IPS-NIHi11 (cell line): ENCODE measurements at places on chromosomes 1 and 21.
A peak's percentile ranks its signal among the peaks of the same experiment; 100 is the strongest.

GRCh38 chr1:161962091-161962887 is 61.4 kb downstream of the OLFML2B start:
- DNase-seq: no peak

- no peak for DNase-seq
These were observed 127.3 kb upstream of the ADGRL4 start for GRCh38 chr1:79133774-79134364.

DNA sequence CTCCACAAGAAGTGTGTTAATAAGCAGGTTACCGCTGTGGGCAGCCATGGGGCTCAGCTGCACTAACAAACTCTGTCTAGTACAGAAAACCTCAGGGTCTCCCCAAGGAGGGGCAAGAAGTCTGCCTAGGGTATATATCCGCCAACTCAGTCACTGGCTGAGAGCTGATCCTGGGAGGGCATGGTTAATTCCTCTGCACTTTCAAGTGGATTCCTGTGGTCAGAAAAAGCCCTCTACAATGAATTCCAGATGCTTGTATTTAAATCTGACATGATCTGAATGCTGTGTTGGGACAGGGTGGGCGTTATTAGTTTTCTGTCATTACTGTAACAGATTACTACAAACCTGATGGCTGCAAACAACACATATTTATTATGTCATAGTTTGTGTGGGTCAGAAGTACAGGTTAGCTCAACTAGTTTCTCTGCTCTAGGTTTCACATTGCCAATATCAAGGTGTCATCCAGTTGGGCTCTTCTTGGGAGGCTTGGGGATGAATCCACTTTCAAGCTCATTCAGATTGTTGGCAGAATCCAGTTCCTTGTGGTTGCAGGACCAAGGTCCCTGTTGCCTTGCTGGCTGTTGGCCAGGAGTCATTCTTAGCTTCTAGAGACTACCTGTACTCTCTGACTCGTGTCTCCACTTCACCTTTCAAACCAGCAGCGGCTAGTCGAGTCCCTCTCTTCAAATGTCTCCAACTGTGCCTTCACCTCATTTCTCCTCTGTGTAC is 8.0 kb upstream of the SELE start:
- no peak for DNase-seq

GRCh38 chr1:29783508-29784275 is 547.4 kb downstream of the PTPRU start:
- no peak for DNase-seq

GRCh38 chr1:22428672-22429071 is 23.0 kb upstream of the ZBTB40 start:
- DNase-seq: peak; percentile 74

DNA sequence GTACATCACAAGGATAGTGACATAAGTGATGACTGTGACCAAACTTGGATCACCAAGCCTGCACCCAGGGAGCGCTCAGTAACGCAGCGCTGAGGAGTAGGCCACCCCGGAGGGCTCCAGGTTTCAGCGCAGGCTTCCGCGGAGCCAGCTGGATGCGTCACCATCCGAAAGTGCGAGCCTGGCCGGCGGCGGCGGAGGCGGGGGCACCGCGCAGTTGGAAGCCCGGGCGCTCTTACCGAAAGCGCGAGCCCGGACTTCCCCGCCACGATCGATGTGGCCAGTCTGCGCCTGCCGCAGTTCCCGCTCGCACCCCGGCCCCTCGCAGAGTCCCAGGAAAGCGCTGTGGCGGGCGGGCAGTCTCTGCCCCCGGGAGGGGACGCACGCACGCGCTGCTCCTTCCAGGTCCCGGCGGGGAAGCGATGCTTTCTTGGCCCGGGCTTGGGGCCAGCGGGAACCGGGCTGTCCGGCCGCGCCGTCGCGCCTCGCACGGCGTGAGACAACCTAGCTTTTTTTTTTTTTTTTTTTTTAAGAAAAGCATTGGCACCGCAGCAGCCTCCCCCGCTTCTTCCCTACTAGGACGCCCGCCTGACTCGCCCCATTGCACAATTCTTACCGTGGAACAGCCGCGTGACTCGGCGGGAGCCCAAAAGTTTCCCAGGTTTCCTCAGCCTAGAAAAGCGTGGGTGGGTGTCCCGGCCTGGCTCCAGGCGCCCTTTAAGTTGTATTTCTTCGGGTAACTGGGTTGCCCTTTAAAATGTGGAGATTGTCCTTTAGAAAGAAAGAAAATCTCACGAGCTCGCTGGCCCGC is 36.4 kb upstream of the JAK1 start:
- peak; percentile 86 for DNase-seq

DNA sequence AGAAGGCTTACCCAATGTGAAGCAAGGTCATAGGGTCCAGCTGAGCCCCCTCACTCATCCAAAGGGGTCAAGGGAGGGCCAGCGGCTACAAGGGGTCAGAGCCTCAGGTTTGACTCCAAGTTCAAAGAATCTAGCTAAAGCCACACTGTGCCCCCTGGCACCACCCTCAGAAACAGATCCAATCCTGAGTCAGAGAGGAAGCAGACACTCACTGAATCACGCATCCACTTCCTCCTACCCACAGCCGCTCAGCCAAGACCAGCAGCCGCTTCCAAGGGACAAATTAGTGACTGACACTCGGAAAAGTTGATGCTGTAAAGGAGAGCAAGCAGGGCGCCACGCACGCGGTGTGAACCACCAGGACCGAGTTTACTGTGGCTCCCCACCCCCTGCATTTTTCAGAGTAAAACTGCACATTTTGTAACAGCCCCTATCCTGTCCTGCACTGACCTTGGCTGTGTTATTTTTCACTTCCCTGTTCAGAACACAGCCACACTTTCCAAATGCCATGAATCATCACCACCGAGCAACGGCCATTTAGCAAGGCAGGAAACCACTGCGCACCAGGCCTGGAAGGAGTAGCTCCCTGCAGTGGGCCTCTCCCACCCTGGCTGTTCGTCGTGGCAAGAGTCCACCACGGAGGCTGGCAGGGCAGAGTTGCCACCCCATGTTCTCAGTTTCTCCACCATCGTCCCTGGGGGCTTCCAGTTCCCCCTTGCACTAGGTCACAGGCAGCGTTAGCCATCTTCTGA is 147.8 kb downstream of the TOMM20 start:
- no peak for DNase-seq

DNA sequence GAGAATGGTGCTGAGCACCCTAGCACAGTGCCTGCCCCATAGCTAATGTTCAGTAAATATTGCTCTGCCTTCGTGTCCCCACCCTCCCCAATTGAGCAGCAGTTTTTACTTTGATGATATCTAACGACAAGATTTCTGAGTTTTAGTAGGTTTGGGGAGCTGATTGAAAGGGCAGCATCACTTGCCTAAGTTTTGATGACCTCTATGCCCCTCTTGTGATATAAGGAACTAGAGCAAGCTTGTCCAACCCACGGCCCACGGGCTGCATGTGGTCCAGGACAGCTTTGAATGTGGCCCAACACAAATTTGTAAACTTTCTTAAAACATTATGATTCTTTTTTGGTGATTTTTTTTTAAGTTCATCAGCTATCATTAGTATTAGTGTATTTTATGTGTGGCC is 1.6 kb downstream of the CNIH4 start:
- DNase-seq: no peak

- no peak for DNase-seq
These were observed 120.2 kb downstream of the ETS2 start for GRCh38 chr21:38925923-38926322.

GRCh38 chr1:37845049-37845646 is 14.2 kb downstream of the MTF1 start:
- DNase-seq: no peak

- DNase-seq: no peak
These were observed 461.2 kb upstream of the RUNX1 start for GRCh38 chr21:35510294-35510693.

- no peak for DNase-seq
These were observed 15.3 kb downstream of the LURAP1 start for GRCh38 chr1:46218443-46218842.

DNA sequence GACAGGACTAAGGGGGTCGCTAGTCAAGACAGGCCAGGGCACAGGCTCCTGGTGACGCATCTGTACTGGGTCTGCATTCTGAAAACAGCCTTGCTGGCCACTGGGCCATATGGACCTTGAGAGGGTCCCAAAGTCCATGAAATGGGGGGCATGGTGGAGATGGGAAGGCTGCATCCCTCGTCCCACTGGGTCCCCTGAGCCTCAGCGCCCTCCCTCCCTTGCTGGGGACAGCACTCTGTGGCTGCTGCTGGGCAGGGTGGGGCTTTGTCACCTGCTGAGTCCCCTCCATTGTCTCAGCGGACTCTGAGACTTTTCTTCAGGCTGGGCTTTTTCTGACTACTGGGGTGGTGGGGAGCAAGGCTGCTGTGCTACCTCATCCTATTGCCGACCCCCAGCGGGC is 205.2 kb downstream of the RHOU start:
- peak; percentile 27 for DNase-seq

DNA sequence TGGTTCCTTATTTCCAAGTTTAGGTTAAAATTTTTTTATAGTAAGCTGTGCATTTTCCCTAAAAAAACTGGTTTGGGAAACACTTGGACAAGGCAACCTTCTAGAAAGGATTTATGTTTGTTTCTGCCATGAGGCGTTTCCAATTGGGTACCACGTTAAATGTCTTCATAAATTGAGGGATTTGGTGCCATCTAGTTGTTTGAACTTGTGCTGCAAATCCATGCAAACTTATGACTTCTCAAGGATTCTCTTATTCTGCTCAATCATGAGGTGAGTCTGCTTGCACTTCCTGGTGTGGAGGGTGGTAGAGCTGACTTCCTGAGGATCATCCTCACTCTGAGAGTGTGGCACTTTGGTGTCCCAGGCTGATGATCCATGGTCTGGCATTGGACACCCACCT is 123.3 kb downstream of the PCNX2 start:
- peak; percentile 11 for DNase-seq

- no peak for DNase-seq
These were observed 95.1 kb upstream of the ARHGEF16 start for GRCh38 chr1:3359351-3359750.

DNA sequence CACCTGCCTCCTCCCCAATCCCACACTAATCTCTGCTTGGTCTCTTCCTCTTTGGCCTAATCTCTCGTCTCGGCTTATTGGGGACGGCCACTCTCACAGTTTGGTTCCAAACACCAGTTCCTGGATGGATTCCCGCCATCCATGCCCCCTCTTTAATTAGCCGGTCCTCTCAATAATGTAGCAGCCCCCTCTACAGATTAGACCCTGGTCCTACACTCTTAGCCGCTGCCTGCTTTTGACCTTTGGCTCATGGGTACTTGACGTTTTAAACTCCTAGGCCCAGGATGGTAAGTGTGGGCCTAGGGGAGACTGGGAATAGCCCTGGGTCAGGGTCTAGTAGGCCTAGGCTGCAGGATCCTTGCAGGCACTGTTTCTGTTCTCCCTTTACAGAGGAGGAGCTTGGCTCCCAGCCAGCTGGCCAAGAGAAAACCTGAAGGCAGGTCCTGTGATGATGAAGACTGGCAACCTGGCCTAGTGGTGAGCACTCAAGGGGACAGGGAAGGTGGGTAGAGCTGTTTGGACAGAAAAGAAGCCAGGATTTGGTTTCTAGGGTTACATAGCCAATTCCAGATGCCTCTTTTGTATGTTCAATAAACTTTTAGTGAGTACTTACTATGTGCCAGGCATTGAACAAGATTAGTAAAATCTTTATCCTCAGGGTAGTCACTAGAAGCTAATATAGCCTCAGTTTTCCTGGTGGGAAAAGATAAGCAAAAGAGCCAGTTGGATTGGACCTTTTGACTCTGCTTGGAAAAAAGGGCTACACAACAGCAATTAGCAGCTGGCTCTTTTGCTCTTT is 758 bp downstream of the RAD54L start:
- DNase-seq: peak; percentile 74

GRCh38 chr1:209673631-209674417 is 1.4 kb upstream of the G0S2 start:
- DNase-seq: no peak

DNA sequence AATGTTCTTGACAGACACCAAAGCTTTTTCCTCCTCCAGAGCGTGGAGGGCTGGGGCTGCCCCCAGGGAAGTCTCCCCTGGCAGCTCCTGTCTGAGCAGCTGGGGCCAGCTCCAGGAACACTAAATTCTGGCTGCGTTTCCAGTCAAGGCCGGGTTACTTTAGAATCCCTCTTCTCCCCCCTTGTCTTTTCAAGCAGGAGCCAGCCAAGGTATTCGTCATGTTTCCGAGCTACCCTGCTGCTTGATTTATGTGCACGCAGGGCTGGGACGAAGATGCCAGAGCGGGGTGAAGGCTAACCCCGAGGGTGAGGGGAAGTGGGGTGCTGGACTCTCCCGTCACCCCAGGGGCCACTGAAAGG is 68.1 kb upstream of the ANGPTL1 start:
- no peak for DNase-seq

- DNase-seq: no peak
These were observed 90.0 kb downstream of the ASH1L start for GRCh38 chr1:155472491-155473083.
